Activated CD4-positive, alpha-beta T cell treated with anti-CD3 and anti-CD28 coated beads for 36 hours (primary cell): ENCODE measurements at places on chromosomes 5 and 9.

DNA sequence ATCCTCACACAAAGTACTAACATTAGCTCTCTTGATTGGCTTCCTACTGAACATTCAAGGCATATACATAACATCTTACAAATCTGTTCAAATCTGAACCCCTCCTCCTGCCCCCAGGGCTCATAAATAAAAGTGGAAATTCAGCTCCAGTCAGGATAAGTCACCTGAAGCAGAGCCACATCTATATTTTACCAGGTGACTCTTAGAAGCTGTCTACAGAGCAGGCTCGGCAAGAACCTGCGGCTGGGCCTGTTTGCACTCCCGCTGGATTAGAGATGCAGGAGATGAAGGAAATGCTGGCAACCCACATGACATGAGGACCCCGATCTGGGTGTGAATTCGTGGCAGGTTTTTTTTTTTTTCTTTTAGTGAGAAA is 3.0 kb upstream of the CPLX2 start:
- no peak overlapping the region for H3K4me3 ChIP-seq
- H3K27ac ChIP-seq, result no peak overlapping the region
- peaks cover 23% of the 10 kb centered on the region for H3K27me3 ChIP-seq
- peaks cover 3% of the 10 kb centered on the region for H3K4me1 ChIP-seq
- DNase-seq, result no peak
- H3K36me3 ChIP-seq, result no peaks in the 10 kb centered on the region

- no peaks in the 10 kb centered on the region for H3K27me3 ChIP-seq
- peaks cover 27% of the 10 kb centered on the region for H3K36me3 ChIP-seq
- peak; percentile 24 for DNase-seq
- H3K4me1 ChIP-seq, result peaks cover 24% of the 10 kb centered on the region
- H3K4me3 ChIP-seq, result no peak overlapping the region
These were observed 250.5 kb downstream of the DENND1A start for GRCh38 chr9:123679330-123679987.

DNA sequence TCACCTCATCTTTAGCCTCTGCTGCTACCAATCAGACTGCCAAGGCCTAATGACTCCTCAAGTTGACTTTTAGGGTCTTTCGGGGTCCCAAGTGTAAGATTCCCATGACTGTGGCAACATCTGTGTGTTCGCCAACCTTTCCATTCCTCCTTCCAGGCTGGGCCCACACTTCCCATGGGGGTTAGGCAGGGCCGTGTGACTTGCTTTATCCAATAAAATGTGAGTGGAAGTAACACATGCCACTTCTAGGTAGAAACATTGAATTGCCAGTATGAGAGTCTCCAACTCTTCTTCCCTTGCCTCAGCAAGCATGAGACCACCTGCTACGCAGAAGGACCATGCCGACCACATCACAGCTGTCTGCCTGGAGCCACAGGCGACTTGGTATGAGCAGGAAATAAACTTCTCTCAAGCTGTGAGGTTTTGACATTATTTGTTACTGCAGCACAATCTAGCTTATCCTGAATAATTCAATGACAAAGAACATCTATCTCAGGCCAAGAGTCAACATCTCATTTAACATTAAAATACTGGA is 190.4 kb upstream of the IER5L start:
- no peaks in the 10 kb centered on the region for H3K27me3 ChIP-seq
- no peak overlapping the region for H3K27ac ChIP-seq
- H3K4me1 ChIP-seq, result no peaks in the 10 kb centered on the region
- no peak for DNase-seq

- H3K36me3 ChIP-seq, result no peaks in the 10 kb centered on the region
- no peak for DNase-seq
- no peak overlapping the region for H3K27ac ChIP-seq
- H3K27me3 ChIP-seq, result no peaks in the 10 kb centered on the region
- no peak overlapping the region for H3K4me3 ChIP-seq
- no peaks in the 10 kb centered on the region for H3K4me1 ChIP-seq
These were observed 608.1 kb upstream of the RORB start for GRCh38 chr9:73889023-73889422.

GRCh38 chr5:18023275-18023674 is 389.0 kb downstream of the TAF11L14 start:
- no peak for DNase-seq
- H3K4me3 ChIP-seq, result no peak overlapping the region
- no peak overlapping the region for H3K27ac ChIP-seq

DNA sequence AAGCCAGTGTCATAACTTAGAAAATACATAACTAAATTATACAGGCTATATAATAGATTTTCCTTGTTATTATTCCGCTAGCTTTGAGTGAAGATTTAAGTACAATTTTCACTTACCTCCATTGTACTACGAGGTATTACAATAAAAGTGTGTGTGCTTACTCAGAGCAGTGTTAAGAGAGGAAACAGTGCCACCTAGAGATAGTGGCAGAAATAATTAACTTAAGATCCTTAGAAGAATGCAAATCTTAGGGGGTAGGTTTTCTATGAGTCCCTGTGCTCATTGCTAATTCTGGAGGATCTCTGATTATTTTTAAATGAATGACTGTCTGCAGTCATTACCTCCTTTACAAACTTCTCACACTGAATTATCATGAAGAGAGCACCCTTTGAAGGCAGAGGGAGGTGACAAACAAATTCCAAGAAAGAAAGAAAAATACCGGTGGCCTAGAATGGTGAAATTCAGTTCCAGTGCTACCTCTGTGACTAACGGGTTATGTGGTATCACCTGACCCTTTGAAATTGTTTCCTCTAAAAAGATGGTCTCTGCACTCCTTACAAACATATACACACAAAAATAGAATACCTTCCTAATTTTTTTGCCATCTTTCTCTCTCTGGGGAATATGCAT is 379.8 kb downstream of the TRIM36 start:
- H3K4me3 ChIP-seq, result no peak overlapping the region
- peaks cover 2% of the 10 kb centered on the region for H3K27me3 ChIP-seq
- H3K36me3 ChIP-seq, result no peaks in the 10 kb centered on the region
- DNase-seq, result no peak
- H3K4me1 ChIP-seq, result peaks cover 3% of the 10 kb centered on the region
- H3K27ac ChIP-seq, result no peak overlapping the region

DNA sequence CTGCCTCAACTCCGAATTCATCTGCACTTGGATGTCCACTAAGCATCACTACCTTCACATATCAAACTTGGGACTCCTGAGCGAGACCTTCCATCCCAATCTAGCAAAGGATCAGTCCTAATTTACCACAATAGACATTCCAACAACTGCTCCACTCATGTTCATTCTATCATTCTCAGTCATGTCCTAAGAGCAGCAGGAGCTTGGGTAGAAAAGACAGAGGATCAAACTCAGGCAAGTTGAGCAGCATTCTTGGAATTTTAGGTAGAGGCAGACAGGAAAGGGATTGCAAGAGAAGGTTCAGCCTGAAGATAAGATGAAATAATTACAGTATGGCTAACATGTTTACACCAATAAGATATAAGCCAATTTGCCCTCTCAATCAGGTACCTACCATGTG is 51.7 kb downstream of the AUH start:
- H3K4me3 ChIP-seq, result no peak overlapping the region
- H3K4me1 ChIP-seq, result peaks cover 19% of the 10 kb centered on the region
- H3K36me3 ChIP-seq, result peaks cover 41% of the 10 kb centered on the region
- DNase-seq, result no peak
- no peaks in the 10 kb centered on the region for H3K27me3 ChIP-seq

DNA sequence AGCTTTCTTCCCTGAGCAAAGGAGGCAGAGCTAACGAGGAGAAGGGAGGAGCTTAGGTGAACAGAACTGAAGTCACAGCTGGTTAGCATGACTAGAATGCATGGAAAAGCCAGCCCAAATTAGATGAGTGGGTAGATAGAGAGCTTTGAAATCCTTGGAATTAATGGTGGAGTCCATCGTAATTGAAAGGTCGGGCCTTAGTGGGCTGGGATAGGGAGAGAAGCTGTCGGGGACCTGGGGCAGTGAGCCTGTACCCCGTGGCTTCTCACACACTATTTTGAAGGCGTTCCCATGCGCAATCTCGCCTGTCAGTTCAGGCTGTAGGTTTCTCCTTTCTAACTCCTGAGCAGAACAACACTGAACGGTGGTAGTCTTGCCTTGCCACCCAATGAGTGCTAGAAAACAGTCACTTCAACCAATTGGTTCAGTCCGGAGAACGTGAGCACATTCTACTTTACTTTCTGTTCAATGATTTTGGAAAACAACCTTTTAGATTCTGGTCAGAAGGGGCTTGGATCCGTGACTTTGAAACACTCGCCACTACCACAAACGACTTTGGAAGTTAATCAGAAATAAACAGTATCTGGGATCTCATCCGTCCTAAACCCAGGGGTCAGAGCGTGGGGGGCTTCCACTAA is 655 bp upstream of the RAI14 start:
- H3K4me3 ChIP-seq, result peak overlapping the region; percentile 83
- DNase-seq, result peak; percentile 44
- H3K4me1 ChIP-seq, result peaks cover 16% of the 10 kb centered on the region

GRCh38 chr5:170508036-170508435 is 4.2 kb downstream of the KCNIP1 start:
- no peaks in the 10 kb centered on the region for H3K36me3 ChIP-seq
- H3K27ac ChIP-seq, result no peak overlapping the region
- no peak for DNase-seq
- no peak overlapping the region for H3K4me3 ChIP-seq

DNA sequence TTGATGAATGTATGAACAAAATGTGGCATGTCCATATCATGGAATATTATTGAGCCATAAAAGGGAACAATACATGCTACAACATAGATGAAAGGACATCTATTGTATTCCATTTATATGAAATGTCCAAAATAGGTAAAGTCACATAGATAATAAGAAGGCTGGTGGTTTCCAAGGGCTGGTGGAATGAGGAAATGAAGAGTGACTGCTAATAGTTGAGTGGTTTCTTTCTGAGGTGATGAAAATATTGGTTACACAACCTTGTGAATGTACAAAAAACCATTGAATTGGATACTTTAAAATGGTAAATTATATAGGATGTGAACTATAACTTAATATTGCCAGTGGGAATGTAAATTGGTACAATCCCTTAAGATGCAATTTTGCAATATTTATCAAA is 5.2 kb downstream of the ARSB start:
- H3K27ac ChIP-seq, result no peak overlapping the region
- DNase-seq, result no peak
- H3K4me3 ChIP-seq, result no peak overlapping the region
- H3K36me3 ChIP-seq, result no peaks in the 10 kb centered on the region
- no peaks in the 10 kb centered on the region for H3K27me3 ChIP-seq

- no peak for DNase-seq
- no peaks in the 10 kb centered on the region for H3K36me3 ChIP-seq
- peaks cover 3% of the 10 kb centered on the region for H3K27me3 ChIP-seq
- H3K27ac ChIP-seq, result no peak overlapping the region
These were observed 82.2 kb upstream of the NFIB start for GRCh38 chr9:14396171-14396570.

DNA sequence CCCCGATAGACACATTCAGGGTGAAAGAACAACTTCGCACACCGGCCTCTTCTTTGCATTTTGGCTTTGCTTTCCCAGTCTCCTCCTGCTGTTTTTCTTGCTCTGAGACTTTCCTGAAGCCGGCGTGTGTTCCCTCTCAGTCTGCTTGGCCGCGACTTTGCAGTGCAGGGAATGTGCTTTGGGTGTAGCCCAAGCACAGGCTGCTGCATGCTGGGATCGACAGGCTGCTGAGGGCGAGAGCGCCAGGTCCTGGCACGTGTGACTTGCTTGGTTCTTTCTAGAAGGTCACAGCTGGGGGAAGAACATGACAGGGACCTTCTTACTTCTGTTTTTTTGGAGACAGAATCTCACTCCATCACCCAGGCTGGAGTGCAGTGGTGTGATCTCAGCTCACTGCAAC is 40.6 kb downstream of the TENT4A start:
- H3K36me3 ChIP-seq, result peaks cover 67% of the 10 kb centered on the region
- H3K27ac ChIP-seq, result no peak overlapping the region

- DNase-seq, result no peak
- no peaks in the 10 kb centered on the region for H3K36me3 ChIP-seq
- no peak overlapping the region for H3K27ac ChIP-seq
- H3K4me1 ChIP-seq, result no peaks in the 10 kb centered on the region
These were observed 165.0 kb upstream of the GPR151 start for GRCh38 chr5:146680846-146681584.

DNA sequence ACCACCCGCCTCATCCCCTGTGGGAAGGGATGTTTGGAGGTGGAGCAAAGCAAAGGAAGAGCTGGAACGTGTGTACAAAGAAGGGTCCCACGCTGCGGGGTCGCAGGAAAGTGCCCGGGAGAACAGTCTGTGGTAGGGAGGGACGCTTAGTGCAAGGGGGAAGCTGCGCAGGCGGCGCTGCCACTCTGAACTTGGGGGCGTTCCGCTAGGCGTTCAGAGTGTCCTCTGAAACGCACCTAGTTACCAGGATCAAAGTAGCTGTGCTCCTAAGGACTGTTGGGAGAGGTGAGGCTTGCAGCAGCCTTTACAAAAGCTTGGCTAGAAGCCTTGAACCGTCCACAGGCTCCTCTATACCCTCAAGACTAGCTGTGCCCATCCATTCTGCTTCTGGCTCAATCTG is 29.3 kb upstream of the PDE8B start:
- DNase-seq, result no peak
- no peak overlapping the region for H3K27ac ChIP-seq
- H3K27me3 ChIP-seq, result peaks cover 37% of the 10 kb centered on the region
- H3K4me1 ChIP-seq, result no peaks in the 10 kb centered on the region

- peak; percentile 76 for DNase-seq
- no peaks in the 10 kb centered on the region for H3K27me3 ChIP-seq
- peaks cover 45% of the 10 kb centered on the region for H3K36me3 ChIP-seq
These were observed 524 bp downstream of the CYFIP2 start for GRCh38 chr5:157266286-157267007.

- no peaks in the 10 kb centered on the region for H3K36me3 ChIP-seq
- H3K27ac ChIP-seq, result no peak overlapping the region
- no peak overlapping the region for H3K4me3 ChIP-seq
- H3K4me1 ChIP-seq, result peaks cover 3% of the 10 kb centered on the region
These were observed 363.3 kb upstream of the MEF2C start for GRCh38 chr5:89246252-89246651.

- H3K4me1 ChIP-seq, result no peaks in the 10 kb centered on the region
- H3K27ac ChIP-seq, result no peak overlapping the region
- H3K27me3 ChIP-seq, result no peaks in the 10 kb centered on the region
- no peak overlapping the region for H3K4me3 ChIP-seq
- no peak for DNase-seq
These were observed 628.8 kb downstream of the PDE4D start for GRCh38 chr5:59264639-59265245.

GRCh38 chr9:134066526-134066912 is 1.3 kb downstream of the BRD3 start:
- peaks cover 34% of the 10 kb centered on the region for H3K4me1 ChIP-seq
- peak; percentile 47 for DNase-seq
- peak overlapping the region; percentile 85 for H3K4me3 ChIP-seq
- H3K27ac ChIP-seq, result peak overlapping the region; percentile 96
- H3K27me3 ChIP-seq, result peaks cover 11% of the 10 kb centered on the region

GRCh38 chr5:101969742-101970141 is 326.3 kb downstream of the SLCO4C1 start:
- no peak overlapping the region for H3K4me3 ChIP-seq
- H3K4me1 ChIP-seq, result no peaks in the 10 kb centered on the region
- no peaks in the 10 kb centered on the region for H3K36me3 ChIP-seq
- no peak overlapping the region for H3K27ac ChIP-seq
